ENCODE measurements at places on chromosomes 4 and X.

GRCh38 chr4:66300336-66300934 lies 630.1 kb upstream of the EPHA5 start:
- no peak for DNase-seq

- DNase-seq: peak; percentile 81
Measured at GRCh38 chrX:154398668-154399526, 720 bp downstream of the RPL10 start.

DNA sequence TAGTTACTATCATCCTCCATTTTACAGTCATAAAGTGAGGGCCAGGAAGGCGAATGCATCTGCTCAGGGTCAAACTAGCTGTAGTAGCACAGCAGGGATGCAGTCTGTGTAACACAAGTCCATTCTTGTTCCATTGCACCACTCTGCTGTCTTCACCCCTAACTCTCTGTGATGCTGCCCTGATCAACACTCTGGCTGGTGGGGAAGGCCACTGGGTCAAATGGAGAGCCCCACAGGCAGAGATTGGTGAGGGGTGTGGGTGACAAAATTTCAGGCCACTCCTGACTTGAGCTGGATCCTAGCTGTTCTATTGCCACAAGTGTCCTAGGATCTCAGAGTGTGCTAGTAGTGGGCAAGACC lies 136.5 kb downstream of the PJA1 start:
- DNase-seq: no peak

DNA sequence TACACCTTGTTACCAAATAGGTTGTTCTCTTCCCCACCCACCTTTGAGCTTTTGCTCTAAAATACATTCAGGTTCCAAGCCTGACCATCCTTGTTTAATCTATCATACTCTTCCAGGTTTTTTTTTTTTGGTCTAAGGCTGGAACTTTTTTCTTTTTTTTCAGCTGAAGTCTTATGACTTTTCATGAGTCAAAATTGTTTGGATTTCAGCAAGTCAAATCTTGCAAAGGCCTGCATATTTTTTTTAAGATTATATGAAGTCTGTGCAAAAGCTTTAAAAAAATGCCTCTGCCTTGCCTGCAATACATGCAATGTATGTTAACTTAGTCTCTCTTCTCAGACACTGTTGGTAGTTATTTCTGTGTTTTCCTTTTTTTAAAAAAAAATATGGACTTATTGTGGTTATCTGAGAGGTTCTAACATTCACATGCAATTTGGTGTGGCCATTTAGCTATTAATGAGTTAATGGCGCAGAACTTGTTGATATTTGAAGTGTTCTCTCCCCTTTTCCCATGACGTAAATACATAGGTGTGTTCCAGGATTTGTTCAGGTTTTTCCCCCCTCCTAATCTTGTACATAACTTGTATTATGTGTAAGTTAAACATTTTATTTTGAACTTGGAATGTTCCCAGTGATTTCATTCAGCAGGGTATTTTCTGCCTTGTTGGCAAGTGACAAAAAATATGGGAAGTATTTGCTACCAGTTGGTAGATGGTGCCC lies 58.7 kb downstream of the CCKAR start:
- no peak for DNase-seq

DNA sequence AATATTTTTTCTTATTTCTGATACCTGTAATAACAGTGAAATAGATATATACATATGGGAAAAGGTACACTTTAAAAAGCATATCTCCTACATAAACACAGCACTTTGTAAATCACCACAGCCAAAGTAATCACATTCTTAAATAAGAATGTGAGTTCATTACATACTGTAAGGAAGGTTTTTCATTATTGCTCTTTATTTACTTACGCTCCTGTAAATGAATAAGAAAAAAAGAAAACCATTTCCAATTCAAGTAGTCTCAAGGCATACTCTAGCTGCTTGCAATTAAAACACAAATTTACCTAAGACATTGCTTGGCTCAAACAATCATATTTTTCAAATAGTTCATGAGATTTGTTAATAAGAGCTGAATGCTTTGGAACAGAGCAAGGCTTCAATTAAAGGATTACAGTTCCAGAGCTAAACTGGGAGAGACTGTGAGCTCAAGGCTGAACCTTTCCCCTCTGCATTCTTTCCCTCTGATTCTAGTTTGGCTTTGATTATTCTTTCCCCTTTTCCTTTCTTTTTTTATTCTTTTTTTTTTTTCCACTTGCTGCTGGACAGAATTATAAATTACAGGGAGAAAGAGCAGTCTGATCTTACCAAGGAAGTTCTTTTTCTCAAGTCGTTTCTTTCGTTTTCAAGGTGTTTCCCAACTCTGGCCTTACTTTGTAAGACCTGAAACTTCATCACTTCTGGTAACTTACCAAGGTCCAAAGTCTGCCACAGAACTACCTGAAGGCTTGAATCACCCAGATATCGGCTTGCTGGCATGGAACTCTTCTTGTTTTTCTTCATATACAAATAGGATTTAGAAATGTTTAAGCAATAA lies 278.3 kb downstream of the INPP4B start:
- DNase-seq: peak; percentile 85

- DNase-seq: no peak
Measured at GRCh38 chr4:77305766-77306165, 148.8 kb downstream of the CCNG2 start.

DNA sequence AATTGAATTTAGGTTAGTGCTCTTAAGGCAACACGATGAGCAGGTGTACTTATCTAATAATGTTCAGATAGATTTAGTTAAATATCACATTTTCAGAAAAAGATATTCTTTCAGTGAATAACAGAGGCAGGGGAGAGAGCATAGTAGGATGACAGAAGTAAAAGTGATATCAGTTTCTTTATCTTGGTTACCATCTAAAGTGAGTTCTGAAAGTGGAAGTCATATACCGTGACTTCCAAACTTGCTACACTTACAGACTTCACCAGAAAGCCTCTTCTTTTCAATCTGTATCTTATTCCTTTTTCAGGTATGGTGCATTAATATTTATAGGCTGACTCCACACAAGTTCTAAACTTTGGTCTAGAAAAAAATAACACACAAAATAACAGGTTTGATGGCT lies 124.9 kb downstream of the POU4F2 start:
- no peak for DNase-seq

- DNase-seq: no peak
Measured at GRCh38 chr4:169098054-169098497, 88.0 kb upstream of the CBR4 start.

DNA sequence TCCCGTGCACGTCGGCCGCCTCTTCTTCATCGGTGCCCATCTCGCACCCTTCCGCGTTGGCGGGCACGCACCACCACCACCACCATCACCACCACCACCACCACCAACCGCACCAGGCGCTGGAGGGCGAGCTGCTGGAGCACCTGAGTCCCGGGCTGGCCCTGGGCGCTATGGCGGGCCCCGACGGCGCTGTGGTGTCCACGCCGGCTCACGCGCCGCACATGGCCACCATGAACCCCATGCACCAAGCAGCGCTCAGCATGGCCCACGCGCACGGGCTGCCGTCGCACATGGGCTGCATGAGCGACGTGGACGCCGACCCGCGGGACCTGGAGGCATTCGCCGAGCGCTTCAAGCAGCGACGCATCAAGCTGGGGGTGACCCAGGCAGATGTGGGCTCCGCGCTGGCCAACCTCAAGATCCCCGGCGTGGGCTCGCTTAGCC lies 1.4 kb downstream of the POU4F2 start:
- DNase-seq: no peak

- no peak for DNase-seq
Measured at GRCh38 chr4:152094970-152095700, 334.3 kb upstream of the GATB start.

- DNase-seq: no peak
Measured at GRCh38 chr4:26787461-26788340, 72.9 kb upstream of the STIM2 start.

DNA sequence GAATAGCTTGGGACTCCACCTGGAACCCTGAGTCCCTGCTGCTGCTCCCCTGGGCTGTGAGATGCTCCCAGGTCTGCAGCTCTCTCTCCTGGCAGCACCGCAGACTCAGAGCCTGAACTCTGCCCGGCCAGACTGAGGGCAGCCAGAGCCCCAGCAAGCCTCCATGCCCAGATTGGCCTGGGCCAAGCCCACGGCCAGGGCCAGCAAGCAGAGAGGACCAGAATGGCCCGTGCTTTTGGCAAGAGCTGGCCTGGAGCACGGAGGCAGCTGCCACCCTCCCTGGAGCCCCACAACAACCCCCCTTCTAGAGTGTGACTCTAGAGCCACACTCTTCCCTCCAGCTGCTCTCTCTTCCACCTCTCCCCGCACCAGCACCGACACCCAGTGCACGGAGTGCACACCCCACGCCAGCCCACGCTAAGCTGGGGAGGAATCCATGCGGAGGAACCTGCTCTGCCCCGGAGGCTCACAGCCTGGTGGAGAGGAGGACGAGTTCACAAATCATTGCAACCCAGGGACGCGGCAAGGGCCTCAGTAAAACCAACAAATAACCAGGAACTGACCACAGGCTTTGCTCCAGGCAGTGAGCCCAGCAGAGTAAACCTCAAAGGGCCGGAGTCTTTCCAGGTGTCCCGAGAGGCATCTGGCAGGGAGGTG lies 110.3 kb downstream of the HMX1 start:
- DNase-seq: no peak

DNA sequence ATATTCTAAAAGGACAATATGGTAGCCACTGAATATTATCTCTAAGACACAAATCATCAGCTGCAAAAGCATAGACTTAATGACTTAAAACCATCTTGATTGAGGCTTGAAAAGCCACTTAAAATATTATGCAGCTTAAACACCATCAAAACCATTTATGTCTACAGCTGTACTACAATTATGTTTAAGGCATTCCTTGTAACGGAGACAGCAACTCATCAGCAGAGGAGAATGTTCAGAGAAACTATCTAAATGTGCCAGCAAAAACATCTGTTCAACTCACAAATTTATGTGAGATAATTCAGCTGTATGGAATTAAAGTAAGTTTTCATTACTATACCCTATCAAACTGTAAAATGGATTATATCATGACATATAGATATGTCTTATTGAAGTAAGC lies 147.9 kb upstream of the CTSO start:
- no peak for DNase-seq

- peak; percentile 28 for DNase-seq
Measured at GRCh38 chr4:153705743-153706468, 21.8 kb downstream of the TLR2 start.

- no peak for DNase-seq
Measured at GRCh38 chrX:111353793-111354192, 58.2 kb downstream of the DCX start.

DNA sequence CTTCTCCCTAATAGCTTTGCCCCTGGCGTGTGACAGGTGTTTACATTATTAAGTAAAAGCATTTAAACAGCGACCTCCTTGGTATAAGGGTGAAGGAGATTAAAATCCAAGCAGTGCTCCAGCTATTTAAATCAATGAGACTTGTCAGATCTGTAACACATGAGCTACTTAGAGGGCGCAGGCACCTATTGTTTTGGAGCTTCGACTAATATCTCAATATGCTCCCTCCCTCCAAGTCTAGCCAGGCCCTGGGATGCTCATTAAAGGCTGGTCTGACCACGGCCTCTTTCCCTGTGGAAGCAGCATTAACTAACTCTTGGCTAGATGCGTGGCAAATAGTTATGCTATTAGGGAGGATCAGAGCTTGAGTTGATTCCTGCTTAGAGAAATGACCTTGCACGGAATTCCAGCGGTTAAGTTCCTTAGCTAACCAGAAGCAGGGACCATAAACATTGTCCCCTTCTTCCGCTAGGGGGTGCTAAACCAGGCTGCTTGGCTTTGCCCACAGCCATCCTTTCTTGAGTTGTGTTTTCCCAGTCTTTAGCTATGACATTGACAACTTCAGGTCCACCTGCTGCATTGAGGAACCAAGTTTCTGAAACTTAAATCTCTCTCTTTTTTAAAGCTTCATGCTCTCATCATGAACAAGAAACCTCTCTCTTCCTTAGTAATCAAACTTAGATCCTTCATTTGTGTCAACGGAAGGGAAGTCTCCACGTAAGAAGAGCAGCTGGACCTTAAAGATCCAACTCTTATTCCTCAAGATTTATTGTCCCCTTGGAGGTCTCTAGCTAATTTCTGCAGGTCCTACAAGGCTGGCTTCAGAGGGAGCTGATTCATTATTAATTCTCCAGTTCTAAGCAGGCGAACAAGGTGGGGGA lies 80.7 kb upstream of the IGFBP7 start:
- peak; percentile 7 for DNase-seq

DNA sequence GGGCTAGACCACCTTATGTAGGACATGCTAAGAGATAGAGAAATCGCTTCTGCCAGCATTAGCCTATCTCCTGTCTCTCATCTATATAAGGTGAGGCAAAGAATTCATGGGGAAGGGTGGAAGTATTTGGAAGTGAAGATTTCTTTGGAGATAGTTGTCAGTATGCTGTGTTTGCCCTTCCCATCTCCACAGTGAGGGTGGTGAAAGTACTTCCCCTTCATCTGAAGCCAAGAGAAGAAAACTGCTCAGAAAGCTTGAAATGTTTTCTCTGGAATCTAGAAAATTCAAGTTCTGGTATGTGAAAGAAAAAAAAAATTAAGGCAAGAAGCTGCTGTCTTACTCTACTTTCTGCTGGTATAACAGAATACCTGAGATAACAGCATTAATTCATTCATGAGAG lies 12.3 kb upstream of the ADH5 start:
- DNase-seq: no peak

DNA sequence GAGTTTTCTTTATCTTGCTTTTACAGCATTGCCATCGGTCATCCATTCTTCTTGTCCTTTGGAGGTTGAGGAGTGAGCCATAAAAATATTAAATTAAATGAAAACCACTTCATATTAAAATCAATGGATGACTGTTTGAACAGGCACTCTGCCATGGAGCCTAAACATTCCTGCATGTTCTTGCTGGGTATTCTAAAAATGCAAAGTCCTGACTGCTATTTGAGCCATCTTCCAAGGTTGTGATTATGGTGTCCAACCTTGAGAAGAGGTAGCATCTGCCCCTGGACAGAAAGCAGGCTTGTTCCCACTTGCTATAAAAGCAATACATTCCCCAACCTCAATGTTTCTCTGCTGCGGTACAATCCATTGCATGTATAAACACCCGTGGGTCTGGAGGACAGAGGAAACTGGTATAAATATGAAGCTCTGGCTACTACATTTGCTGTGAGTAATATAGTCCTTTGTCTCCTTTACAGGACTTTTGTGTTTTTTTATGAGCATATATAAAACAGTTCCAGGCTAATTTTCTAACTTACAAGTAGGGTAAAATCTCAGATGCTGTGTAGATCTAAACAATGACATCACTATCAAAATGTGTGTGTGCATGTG lies 70.9 kb upstream of the FAT4 start:
- no peak for DNase-seq

DNA sequence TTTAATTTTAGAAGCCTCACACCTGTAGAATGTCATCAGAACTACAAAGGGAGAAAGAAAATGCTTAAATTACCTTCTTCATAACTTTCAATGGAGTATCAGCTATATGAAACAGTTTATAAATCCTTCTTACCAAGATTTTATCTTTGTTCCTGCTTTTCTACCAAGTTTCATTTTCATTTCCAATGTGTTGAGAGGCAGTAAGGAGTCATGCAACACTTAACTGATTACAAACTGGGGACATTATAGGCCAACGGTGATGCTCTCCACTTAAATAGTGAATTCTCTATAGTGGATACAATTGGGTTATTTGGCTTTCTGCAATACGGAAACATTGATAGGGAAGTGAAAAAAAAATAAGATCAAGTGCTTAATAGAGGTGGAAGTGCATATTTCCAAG lies 145.2 kb upstream of the FTHL17 start:
- DNase-seq: no peak
